ENCODE measurements at places on chromosomes 11 and 22.
A peak's percentile ranks its signal among the peaks of the same experiment; 100 is the strongest.

- H3K4me3 ChIP-seq = no peak overlapping the region
- H3K36me3 ChIP-seq = no peaks in the 10 kb centered on the region
- no peak overlapping the region for H3K27ac ChIP-seq
- H3K27me3 ChIP-seq = no peaks in the 10 kb centered on the region
- peaks cover 5% of the 10 kb centered on the region for H3K4me1 ChIP-seq
Measured at GRCh38 chr22:32850591-32851517, 49.3 kb downstream of the TIMP3 start.

- no peak overlapping the region for H3K4me3 ChIP-seq
- no peaks in the 10 kb centered on the region for H3K27me3 ChIP-seq
- H3K4me1 ChIP-seq = no peaks in the 10 kb centered on the region
- no peak for DNase-seq
Measured at GRCh38 chr11:83554876-83555275, 268.7 kb upstream of the CCDC90B start.

- peaks cover 18% of the 10 kb centered on the region for H3K4me1 ChIP-seq
- H3K36me3 ChIP-seq = peaks cover 6% of the 10 kb centered on the region
- no peak overlapping the region for H3K4me3 ChIP-seq
- no peaks in the 10 kb centered on the region for H3K27me3 ChIP-seq
- no peak overlapping the region for H3K27ac ChIP-seq
Measured at GRCh38 chr22:40491990-40492631, 121.7 kb downstream of the SGSM3 start.

DNA sequence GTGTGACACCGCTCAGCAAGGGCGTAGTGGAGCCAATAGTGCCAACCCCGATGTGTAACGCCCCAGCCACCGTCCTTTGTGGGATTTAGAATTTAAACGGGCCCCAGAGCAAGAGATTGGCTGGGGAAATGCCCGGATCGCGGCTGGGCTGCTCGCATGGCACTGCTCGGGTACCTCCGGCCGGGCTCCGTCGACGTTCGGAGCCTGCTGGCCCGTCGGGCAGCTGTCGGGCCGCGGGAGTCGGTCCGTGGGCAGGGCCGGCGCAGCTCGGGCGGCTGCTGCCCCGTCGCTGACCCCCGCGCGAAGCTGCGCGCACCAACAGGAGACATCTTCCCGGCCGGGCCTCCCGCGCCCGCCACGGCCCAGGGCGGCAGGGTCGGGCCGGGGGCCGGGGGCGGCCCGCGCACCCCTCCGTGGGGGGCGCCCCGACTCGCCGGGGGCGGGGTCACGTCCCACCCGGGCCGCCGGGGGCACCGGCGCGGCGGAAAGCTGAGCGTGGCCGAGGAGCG is 1.3 kb upstream of the KDM2A start:
- H3K27me3 ChIP-seq = peaks cover 1% of the 10 kb centered on the region
- peaks cover 29% of the 10 kb centered on the region for H3K4me1 ChIP-seq
- no peak for DNase-seq
- peak overlapping the region; percentile 76 for H3K4me3 ChIP-seq
- H3K36me3 ChIP-seq = peaks cover 17% of the 10 kb centered on the region

GRCh38 chr11:41246399-41246745 is 213.1 kb downstream of the LRRC4C start:
- no peaks in the 10 kb centered on the region for H3K36me3 ChIP-seq
- no peak overlapping the region for H3K4me3 ChIP-seq
- H3K27me3 ChIP-seq = no peaks in the 10 kb centered on the region
- H3K4me1 ChIP-seq = no peaks in the 10 kb centered on the region
- no peak overlapping the region for H3K27ac ChIP-seq

GRCh38 chr22:38843657-38844314 is at the start of gene NPTXR:
NPTXR (minus strand) TSS chr22:38844028.
- DNase-seq = peak; percentile 58
- H3K4me1 ChIP-seq = peaks cover 5% of the 10 kb centered on the region
- no peaks in the 10 kb centered on the region for H3K36me3 ChIP-seq
- no peak within 1 kb of the TSS for H3K27ac ChIP-seq
- peak within 1 kb of the TSS; percentile 72 for H3K4me3 ChIP-seq

DNA sequence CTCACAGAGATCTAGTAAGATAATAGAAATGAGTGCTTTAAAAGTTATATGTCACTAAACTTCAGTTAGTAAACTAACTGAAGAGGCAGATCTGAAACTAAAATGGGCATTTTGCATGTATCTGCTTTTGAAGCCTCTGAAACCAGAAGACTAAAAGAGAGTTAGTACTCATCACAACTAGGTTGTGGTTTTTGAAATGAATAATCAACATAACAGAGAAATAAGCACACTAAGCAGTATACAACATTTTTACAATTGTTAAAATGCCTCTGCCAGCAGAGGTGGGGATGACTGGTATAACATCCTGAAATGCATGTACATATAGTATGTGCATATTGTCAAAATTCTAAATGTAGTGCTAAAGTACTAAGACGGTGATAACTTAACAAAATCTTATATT is 564.5 kb downstream of the DLG2 start:
- no peak for DNase-seq
- no peak overlapping the region for H3K4me3 ChIP-seq
- no peaks in the 10 kb centered on the region for H3K4me1 ChIP-seq
- no peaks in the 10 kb centered on the region for H3K27me3 ChIP-seq
- H3K27ac ChIP-seq = no peak overlapping the region

- H3K4me1 ChIP-seq = no peaks in the 10 kb centered on the region
- no peak overlapping the region for H3K4me3 ChIP-seq
- H3K36me3 ChIP-seq = no peaks in the 10 kb centered on the region
- DNase-seq = no peak
- H3K27me3 ChIP-seq = peaks cover 5% of the 10 kb centered on the region
- no peak overlapping the region for H3K27ac ChIP-seq
Measured at GRCh38 chr22:47836957-47837356, 1074.5 kb downstream of the TBC1D22A start.

GRCh38 chr22:26597026-26597425 is 7.1 kb upstream of the TPST2 start:
- DNase-seq = no peak
- peak overlapping the region; percentile 16 for H3K4me3 ChIP-seq
- H3K27me3 ChIP-seq = no peaks in the 10 kb centered on the region
- peak overlapping the region; percentile 69 for H3K27ac ChIP-seq
- peaks cover 50% of the 10 kb centered on the region for H3K4me1 ChIP-seq

GRCh38 chr11:80650966-80651365 is 1210.1 kb upstream of the TENM4 start:
- no peaks in the 10 kb centered on the region for H3K36me3 ChIP-seq
- H3K27ac ChIP-seq = no peak overlapping the region
- H3K27me3 ChIP-seq = no peaks in the 10 kb centered on the region
- no peak for DNase-seq

All from activated naive CD8-positive, alpha-beta T cell treated with anti-CD3 and anti-CD28 coated beads, Interleukin-2, amount 10 ng/mL, durations not matched to agents 7 days and 5 days (primary cell).